RPMI7951 (cell line): ENCODE measurements at places on chromosomes 3 and 15. TPM values are rescaled to one million over a fixed set of nuclear protein-coding genes. Genes with fewer than 3 reads are reported as not detected.

CNTN4 gene
- not detected in 2 replicates for total RNA-seq

SNTN gene
- not detected in 2 replicates for total RNA-seq

XRN1 gene
- 23.9 and 24.3 TPM in 2 replicates for total RNA-seq

DOCK3 gene
- 0.10 and 0.12 TPM in 2 replicates for total RNA-seq

GPR171 gene
- total RNA-seq: not detected in 2 replicates

GLT8D1 gene
- 107 and 130 TPM in 2 replicates for total RNA-seq

PCSK6 gene
- 0.48 and 0.68 TPM in 2 replicates for total RNA-seq

GRCh38 chr3:117355566-117355965 lies 646.0 kb downstream of the TUSC7 start:
- no peak for DNase-seq

DNA sequence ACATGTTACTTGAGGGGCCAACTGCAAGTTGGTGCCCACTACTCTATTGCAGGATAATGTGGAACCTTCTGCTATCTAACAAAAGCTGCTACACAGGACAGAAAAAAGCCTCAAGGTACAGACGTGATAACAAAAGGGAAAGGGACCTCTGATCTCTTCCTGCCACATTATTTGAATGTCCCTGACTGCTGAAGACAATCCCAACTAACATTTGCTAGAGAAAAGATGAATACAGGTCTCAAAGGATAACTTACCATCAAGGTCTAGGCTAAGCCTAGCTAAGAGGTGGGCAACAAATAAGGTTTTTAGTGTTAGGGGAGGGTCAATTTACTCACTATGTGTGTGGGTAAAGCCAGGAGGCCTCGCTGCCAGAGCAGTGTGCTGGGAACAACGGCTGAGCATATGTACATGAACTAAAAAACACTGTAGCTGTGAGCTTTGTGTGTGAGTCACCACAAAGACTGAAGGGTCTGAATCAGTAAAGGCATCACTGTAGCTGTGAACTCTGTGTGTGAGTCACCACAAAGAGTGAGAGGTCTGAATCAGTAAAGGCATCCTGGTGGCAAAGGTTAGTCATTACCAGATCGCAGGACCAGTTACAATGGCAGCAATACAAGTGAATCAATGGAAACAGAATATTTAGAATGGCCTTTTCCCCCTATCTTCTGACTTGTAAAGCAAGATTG lies 111.7 kb downstream of the LMLN start:
- DNase-seq: peak; percentile 84

- no peak for DNase-seq
Observed at GRCh38 chr3:45746777-45747622, 49.3 kb downstream of the SLC6A20 start.

DNA sequence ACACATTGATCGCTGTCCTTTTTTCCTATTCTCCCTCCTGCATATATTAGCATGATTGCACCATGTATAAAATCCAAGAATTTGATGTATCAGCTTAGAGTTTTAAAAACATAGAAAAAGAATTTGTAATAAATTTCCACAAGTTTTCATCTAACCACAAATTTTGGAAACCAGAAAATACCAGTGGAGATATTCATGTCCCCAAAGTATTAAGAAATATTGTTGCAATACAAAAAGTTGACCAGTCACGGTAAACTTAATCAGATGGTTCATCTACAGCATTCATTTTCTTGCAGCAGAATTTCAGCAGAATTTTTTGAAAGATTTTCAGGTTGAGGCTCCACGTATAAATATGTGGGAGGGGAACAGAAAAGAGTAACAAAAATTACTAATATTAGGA lies 500.9 kb upstream of the MDFIC2 start:
- no peak for DNase-seq

GRCh38 chr3:122310361-122310760 lies 14.7 kb upstream of the CSTA start:
- DNase-seq: no peak

- no peak for DNase-seq
Observed at GRCh38 chr3:117549716-117550115, 840.1 kb downstream of the TUSC7 start.

DNA sequence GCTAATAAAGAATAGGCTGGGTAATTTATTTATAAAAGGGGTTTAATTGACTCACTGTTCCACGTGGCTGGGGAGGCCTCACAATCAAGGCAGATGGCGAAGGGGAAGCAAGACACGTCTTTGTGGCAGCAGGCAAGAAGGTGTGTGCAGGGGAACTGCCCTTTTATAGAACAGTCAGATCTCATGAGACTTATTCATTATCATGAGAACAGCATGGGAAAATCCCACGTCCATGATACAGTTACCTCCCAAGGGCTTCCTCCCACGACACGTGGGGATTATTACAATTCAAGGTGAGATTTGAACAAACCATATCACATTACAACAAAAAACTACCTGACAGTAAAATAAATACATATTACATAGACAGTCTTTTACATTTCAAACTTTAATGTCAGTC lies 414.9 kb downstream of the NAALADL2 start:
- no peak for DNase-seq

DNA sequence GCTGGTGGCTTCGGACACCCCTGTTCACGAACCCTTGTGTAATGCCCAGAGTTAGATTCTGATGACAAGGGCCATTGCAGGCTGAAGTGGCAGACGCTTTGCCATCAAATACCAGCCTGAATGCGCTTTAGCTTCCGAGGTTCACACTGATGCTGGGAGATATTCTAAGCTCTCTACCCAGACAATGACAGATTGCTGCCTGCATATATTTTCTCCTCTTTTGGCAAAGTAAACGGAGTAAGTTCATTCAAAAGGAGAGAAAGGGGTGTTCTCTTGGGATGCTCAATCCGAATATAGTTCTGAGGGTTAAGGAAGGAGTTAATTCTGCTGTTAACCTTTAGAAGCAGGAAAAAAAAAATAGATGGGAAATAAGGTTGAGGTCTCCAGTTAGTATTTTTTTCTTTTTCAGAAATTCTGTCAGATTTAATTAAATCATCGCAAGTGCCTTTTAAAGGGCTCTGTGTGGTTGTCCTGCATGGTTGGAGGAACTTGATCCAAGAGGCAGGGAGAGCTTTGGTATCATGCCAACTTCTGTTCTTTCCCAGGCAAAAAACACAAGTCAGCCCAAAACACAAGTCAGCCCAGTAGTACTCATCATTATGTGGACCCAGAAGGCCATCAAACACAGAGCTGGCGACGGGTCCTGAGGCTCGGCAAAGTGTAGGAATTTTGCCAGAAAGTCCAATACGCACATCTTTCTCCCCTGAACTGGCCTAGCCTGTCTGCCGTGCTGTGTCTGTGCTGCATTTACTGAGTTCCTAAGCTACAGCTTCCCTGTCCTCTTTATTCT lies 70.9 kb upstream of the ST8SIA2 start:
- DNase-seq: no peak

DNA sequence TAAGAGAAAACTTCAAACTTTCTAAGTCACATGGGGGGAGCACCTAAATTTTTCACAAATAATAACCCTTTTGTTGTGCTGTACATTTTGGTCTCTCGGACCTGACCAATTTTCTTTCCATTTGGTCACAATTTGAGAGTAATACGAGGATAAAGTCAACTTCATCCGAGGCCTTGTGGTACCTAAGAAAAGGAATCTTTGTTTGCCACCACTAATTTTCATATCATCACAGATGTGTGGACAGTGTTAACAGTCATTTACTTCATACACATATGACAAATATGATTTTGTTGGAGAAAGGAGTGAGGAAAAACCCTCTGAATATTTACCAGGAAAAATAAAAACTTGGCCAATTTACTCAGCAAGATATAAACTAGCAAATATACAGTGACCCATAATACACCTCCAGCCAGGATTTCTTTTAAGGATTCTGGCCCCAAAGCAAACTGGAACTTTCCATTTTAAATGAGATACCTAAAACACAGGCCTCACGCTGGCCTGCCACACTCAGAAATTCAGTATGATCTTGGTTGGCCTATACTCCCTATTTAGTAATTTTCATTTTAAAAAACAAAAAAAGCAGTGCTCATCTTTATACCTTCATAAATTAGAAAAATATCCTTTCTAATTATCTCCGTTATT lies 40.7 kb downstream of the VGLL4 start:
- DNase-seq: no peak
